AG20443 (cell line): ENCODE measurements at places on chromosomes 5 and 9.
A peak's percentile ranks its signal among the peaks of the same experiment; 100 is the strongest.

DNA sequence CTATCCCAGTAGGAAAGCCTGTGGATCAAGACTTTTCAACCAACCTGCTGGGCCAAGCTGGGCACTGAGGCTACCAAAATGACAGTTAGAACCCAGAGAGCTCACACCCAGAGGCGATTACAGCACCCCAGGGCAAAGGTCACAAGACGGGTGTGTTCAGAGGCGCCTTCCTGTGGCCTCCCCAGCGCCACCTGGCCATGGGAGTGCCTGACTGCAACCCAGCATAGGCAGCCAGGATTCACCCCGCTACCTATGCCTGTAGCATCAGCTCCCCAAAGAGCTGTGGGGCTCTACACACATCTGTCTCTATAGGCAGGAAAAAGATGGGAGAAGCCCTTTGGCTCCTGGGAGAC lies 33.5 kb downstream of the PDGFRB start:
- DNase-seq = no peak

DNA sequence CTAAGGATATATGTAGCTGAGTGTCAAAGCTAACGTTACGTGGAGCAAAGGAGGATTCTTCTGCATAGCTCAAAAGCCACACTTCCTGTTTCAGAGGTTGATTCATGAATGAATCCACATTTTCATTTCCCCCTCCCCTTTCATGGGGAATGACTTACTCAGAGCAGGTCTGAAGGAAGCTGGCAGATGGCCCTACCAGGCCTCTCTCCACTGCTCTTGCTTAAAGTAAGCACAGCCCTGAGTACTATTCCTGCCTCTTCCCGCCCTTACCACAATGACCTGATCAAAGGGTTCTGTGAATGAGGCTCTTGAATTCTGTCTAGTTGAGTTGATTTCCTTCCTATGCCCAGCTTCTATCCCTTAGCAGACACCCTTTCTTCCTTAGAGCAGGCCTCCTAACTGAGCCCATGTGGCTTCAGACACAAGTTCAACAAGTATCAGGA lies 6.3 kb downstream of the IGIP start:
- DNase-seq = peak; percentile 89

DNA sequence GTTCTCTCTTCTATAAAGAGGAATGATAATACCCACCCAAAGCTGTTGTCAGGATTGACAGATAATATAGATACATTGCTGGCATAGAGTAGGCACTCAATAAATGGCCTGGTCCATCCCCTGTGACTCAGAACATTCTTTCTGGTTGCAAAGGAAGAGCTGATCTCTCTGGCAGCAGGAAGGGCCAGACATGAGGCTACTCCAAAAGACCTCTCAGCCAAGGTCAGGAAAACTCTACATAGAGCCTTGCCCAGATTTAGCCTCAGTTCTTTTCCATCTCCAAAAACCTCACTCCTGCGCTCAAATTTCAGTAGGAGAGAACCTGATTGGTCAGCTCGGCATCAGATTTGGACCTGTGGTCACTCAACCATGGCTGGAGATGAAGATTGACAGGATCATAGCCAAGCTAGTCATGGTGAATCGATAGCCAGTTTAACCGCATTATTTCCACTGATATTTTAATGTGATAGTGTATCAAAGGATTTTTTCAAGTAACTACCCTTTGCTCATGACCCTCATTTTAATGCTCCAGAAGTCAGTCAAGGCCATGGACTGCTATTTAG lies 319.6 kb downstream of the DRD1 start:
- DNase-seq = no peak

DNA sequence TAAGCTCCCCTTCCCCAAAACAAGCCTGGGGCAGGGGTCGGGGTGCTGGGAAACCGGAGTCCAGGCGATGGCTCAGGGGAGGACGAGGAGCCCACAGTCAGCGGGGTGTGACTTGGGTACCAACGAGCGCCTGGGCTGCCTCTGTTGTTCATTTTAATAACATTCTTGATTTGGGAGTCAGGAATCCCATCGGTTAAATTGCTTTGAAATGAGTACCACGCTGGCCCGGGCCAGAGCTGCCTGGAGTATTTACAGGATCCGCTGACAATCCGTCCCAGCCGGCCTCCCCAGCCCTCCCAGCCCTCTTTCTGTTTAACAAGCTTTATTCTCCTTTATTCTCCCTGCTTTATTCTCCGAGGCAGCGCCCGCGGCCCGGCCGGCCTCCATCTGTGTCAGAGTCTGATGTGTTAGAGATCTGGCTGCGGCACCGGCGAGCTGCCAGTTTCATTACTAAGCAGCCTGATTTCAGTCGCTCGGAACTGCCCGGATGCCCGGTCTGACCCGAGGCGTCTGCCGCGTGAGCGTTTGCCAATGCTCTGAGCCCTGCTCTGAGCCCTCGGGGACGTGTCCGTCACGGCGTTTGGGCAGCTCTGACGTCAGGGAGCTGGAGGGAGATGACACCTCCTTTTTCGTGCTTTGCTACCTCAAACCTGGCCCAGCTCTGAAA lies 16.5 kb upstream of the QRFP start:
- DNase-seq = peak; percentile 83

- DNase-seq = no peak
These were observed 442.5 kb upstream of the ARRDC3 start for GRCh38 chr5:91825618-91826017.

DNA sequence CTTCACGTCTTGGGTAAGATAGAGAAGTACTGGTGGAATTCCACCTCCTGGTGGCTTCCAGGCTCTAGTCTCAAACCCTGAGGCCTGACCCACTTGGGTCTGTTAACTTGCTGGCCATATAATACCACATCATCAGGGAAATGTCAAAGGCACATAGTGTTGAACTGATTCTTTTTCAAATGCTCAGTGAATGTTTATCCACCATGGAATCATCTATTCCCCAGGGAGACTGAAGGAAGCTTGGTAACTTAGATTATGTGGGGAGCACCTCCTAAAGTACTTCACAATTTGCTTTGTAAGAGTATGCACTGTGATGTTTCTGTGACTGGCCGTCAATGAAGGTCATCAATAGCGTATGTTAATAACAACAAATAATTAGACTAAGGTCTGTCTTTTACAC lies 16.1 kb downstream of the MACROH2A1 start:
- no peak for DNase-seq

- DNase-seq = peak; percentile 57
These were observed 238.2 kb downstream of the CD180 start for GRCh38 chr5:66958201-66958979.

DNA sequence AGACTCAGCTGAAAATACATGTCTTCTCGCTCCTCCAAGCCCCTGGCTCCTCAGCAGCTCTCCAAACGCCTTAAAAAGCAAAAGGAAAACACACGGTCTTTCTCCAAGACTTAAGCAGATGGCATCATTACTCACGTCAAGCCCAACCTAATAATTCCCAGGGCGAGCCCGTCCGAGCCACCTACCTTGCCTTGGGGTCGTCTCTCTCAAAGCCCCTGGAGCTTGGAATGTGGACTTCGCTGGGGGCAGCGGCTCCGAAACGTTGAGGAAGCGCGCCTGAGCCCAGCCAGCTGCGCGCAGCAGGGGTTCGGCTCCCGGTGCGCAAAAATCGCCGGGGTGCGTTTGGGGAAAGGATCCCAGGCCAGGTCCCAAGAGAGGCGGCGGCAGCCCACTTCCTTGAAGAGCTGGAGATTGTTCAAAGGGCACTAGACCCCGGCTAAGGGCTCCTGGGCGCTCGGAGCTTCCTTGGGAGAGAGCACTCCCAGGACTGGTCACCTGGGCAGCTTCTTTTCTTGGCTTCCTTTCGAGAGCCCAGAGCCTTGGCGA lies 395 bp downstream of the DRD1 start:
- DNase-seq = peak; percentile 11

- DNase-seq = no peak
These were observed 33.1 kb downstream of the TNPO1 start for GRCh38 chr5:72849546-72849945.

GRCh38 chr5:144468571-144468970 lies 297.9 kb downstream of the KCTD16 start:
- DNase-seq = no peak

DNA sequence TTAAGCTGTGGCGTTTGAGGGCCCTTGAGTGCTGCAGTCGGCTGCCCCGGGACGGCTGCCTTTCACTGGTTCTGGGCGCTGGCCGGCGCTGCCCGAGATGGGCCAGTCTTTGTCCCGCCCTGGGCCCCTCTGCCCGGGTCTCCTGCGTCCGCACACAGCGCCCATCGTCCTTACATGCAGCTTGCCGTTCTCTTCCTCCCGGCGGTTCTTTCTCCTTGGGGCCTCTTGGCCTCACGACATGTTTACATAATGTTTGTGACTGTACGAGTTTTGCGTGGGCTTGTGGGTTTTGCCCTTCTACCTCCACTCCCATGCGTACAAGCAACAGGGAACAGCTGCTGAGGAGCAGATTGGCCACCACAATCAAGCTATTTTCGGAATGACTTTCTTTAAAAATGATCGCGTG lies 618 bp downstream of the TNPO1 start:
- peak; percentile 62 for DNase-seq

DNA sequence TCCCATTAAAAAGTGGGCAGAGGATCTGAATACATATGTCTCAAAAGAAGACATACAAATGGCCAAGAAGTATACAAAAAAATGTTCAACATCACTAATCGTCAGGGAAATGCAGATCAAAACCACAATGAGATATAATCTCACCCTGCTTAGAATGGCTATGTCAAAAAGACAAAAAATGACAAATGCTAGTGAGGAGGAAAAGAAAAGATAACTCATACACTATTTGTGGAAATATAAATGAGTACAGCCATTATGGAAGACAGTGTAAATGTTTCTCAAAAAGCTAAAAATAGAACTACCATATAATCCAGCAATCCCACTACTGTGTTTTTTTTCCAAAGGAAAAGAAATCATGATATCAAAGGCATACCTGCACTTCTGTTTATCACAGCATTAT lies 450.7 kb downstream of the EFNA5 start:
- no peak for DNase-seq

- DNase-seq = no peak
These were observed 63.5 kb downstream of the ZNF354C start for GRCh38 chr5:179123491-179124272.
